Dermis blood vessel endothelial cell (primary cell): ENCODE measurements at places on chromosomes 1 and 21. TPM values are rescaled to one million over a fixed set of nuclear protein-coding genes. Genes with fewer than 3 reads are reported as not detected.

NLRP3 gene
- total RNA-seq = not detected in 2 replicates

PAQR6 gene
- 0.19 and 0.68 TPM in 2 replicates for total RNA-seq

FCN3 gene
- 0.09 TPM in 1 of 2 replicates, not detected in the other for total RNA-seq

TCP10L gene
- total RNA-seq = 0.09 and 0.68 TPM in 2 replicates

MROH9 gene
- not detected in 2 replicates for total RNA-seq

CD84 gene
- not detected in 2 replicates for total RNA-seq

ZNF695 gene
- 2.7 and 2.9 TPM in 2 replicates for total RNA-seq

B4GALT2 gene
- 50.2 and 64.4 TPM in 2 replicates for total RNA-seq

SAMD13 gene
- 1.0 and 1.5 TPM in 2 replicates for total RNA-seq

RABIF gene
- total RNA-seq = 6.8 and 9.4 TPM in 2 replicates

OLIG1 gene
- not detected in 2 replicates for total RNA-seq

DMRTB1 gene
- total RNA-seq = not detected in 2 replicates

ACTL8 gene
- not detected in 2 replicates for total RNA-seq

PYHIN1 gene
- not detected in 2 replicates for total RNA-seq

LAD1 gene
- 0.09 and 0.68 TPM in 2 replicates for total RNA-seq

SCAF4 gene
- 5.3 and 6.3 TPM in 2 replicates for total RNA-seq

TMEM125 gene
- total RNA-seq = 0.05 TPM in 1 of 2 replicates, not detected in the other

ADCY10 gene
- total RNA-seq = under 0.01 TPM in 1 of 2 replicates, not detected in the other

TMEM81 gene
- 1.2 TPM in 2 replicates for total RNA-seq

PBX1 gene
- total RNA-seq = 8.9 and 12.4 TPM in 2 replicates

PLEKHM2 gene
- total RNA-seq = 61.8 and 77.2 TPM in 2 replicates

SH2D5 gene
- total RNA-seq = under 0.01 and 0.42 TPM in 2 replicates

SMCP gene
- not detected in 2 replicates for total RNA-seq

DEPDC1 gene
- total RNA-seq = 12.6 and 39.3 TPM in 2 replicates

BMP8B gene
- 0.17 and 0.47 TPM in 2 replicates for total RNA-seq
